COR-L47 (cell line): ENCODE measurements at places on chromosomes 6 and 20.

GRCh38 chr6:33091957-33092356 is 16.2 kb downstream of the HLA-DPB1 start:
- DNase-seq, result no peak

- DNase-seq, result no peak
Measured at GRCh38 chr6:154852687-154853086, 119.5 kb downstream of the SCAF8 start.

- DNase-seq, result no peak
Measured at GRCh38 chr6:134376785-134377184, 58.9 kb upstream of the SGK1 start.

- no peak for DNase-seq
Measured at GRCh38 chr6:1893470-1894130, 283.9 kb downstream of the FOXC1 start.

- no peak for DNase-seq
Measured at GRCh38 chr20:63241272-63241671, 5.6 kb downstream of the BIRC7 start.

GRCh38 chr6:109834595-109835437 is 143.3 kb upstream of the GPR6 start:
- no peak for DNase-seq

DNA sequence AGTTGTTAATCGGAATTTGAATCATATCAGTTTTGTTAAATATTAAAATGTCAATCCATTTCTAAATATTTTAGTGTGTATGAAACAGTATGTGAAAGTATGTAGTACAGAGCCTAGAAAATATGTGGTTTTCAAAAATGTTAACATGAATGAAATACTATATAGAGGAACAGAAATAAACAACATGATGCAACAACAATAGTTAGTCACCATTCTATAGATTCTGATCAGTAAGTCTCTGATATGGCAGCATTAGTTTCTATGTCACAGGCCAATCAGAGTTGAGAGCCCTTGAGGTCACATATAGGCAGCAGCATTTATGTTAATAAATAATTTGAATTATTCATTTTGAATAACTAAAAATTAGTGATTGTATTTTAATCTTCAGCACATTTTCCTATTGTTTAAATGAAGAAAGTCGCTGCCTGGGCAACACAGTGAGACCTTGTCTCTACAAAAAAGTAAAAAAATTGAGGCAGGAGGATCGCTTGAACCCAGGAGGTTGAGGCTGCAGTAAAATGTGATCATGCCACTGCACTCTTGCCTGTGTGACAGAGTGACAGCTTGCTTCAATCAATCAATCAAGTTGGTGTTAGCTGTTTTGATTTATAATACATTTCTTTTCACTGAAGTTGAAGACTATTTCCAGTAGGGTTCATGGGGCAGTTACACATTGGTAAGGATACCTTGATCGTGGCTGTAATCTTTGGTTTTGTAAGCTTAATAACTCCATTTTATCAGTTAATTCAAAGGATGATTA is 11.5 kb upstream of the MAP3K7 start:
- no peak for DNase-seq

GRCh38 chr20:44456611-44457010 is 19.1 kb upstream of the TTPAL start:
- DNase-seq, result no peak

GRCh38 chr20:61859767-61860166 is 205.9 kb downstream of the TAF4 start:
- DNase-seq, result no peak

GRCh38 chr20:57897891-57898290 is 188.1 kb upstream of the PMEPA1 start:
- no peak for DNase-seq

DNA sequence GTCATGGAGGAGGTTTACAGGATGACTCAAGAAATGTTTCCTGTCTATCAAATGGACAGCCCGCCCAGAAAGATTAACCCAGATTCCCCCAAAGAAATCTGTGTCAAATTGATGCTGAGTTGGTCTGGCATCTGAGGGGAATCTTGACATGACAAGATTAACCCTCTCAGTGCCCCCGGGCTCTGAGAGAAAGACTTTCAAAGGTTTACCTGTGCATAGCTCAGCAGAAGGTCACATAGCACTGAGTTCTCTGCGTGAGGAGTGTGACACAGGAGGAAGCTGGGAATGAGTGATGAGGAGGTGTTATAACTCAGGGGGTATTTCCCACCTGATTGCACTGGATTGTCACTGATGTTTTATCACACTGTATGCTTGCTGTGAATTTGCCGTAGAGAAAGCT is 601.2 kb downstream of the DHX35 start:
- no peak for DNase-seq

DNA sequence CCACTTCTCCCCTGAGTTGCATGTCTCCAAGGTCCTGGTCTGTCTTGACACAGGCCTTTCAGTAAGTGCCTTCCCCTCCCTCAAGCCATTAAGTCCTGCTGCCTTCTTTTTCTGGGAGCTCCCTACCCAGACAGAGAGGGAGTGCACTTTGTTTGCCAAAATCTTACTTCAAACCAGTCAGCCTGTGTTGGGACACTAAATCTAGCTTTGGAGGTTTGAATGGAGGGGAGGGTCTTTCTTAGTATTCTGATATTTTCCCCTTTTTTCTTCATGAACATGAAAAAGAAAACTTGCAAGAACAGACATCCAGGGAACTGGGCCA is 170.7 kb upstream of the PMEPA1 start:
- DNase-seq, result no peak

- DNase-seq, result no peak
Measured at GRCh38 chr6:158978757-158979156, 21.2 kb downstream of the RSPH3 start.

GRCh38 chr6:136563386-136564152 is 13.3 kb upstream of the MAP7 start:
- no peak for DNase-seq

GRCh38 chr6:33822575-33823395 is 19.0 kb upstream of the MLN start:
- peak; percentile 86 for DNase-seq

DNA sequence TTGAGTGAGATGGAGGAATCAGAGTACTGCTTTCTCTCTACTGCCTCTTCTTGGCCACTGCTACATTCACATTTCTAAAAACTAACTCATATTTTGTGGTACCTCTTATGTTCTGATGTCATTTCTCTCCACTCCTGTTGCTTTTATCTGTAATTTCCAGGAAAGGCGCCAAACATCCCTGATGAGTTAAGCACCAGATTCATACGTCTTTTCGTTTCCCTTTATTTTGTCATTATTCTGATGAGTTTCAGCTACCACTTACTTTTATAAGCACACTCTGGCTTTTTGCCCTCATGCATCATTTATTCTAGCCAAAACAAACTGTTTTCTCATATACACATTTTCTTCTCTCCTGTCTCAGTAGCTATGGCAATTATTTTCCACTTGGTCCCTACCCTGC is 680.0 kb downstream of the RNF144B start:
- DNase-seq, result no peak

- no peak for DNase-seq
Measured at GRCh38 chr6:2560917-2561698, 189.6 kb downstream of the MYLK4 start.

- no peak for DNase-seq
Measured at GRCh38 chr6:162157167-162157870, 570.2 kb downstream of the PRKN start.

- no peak for DNase-seq
Measured at GRCh38 chr20:60559462-60559861, 601.2 kb downstream of the CDH26 start.

- no peak for DNase-seq
Measured at GRCh38 chr6:42260972-42261371, 43.3 kb upstream of the MRPS10 start.

- no peak for DNase-seq
Measured at GRCh38 chr6:41343641-41344187, 8.3 kb downstream of the NCR2 start.

- DNase-seq, result no peak
Measured at GRCh38 chr20:21523895-21524294, 10.0 kb upstream of the NKX2-2 start.

GRCh38 chr6:46947497-46947896 is 25.8 kb upstream of the ADGRF5 start:
- no peak for DNase-seq

GRCh38 chr20:47691625-47692024 is 93.7 kb downstream of the SULF2 start:
- DNase-seq, result no peak

DNA sequence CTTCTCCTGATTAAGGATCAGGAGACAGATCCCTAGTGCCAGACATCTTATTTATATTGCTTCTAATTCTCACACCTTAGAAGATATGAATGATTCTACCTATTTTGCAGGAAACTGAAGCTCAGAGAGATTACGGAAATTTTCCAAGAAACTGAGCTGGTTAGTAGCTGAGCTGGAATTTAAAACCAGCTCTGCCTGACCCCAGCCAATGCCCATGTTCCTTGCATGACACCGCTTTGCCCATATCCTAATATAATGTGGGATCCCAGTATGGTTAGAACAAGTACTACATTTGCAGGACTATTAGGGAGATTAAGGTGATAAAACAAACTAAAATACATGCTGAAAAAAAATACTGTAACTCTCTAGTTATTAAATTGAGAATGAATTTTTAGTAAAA is 1.9 kb downstream of the TMEM30A start:
- no peak for DNase-seq

GRCh38 chr6:133898263-133898662 is 9.3 kb downstream of the TCF21 start:
- no peak for DNase-seq

DNA sequence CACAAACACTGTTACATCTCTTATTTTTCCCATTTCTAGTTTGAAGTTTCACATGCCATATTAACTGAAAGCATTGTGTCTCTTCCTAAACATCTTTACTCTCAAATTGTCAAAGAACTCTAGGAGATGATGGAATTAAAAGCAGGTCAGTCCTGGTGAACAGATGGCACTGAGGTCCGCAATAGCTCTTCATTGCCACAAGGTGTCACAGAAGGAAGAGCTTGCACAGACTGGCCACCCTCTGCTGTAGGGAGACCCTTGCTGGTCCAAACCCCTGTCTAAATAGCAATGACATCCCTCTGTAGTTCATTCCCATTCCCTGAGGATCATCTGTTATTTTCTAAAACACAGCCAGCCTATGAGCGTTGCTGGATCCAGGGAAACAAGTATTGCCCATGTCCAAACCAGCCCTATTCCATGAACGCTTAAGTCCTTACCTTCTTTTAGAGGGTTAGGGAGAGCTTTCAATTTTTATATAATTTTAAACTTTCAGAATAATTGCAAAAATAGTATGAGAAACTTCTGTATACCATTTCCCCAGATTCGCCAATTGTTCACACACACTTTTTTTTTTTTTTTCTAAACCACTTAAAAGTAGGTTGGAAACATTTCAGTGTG is 10.1 kb upstream of the HDAC2 start:
- DNase-seq, result no peak

GRCh38 chr6:31620586-31621319 is at the start of gene PRRC2A:
PRRC2A (plus strand) TSS chr6:31620715; CDS start chr6:31622790, 2,075 bp downstream.
- DNase-seq, result peak; percentile 82

DNA sequence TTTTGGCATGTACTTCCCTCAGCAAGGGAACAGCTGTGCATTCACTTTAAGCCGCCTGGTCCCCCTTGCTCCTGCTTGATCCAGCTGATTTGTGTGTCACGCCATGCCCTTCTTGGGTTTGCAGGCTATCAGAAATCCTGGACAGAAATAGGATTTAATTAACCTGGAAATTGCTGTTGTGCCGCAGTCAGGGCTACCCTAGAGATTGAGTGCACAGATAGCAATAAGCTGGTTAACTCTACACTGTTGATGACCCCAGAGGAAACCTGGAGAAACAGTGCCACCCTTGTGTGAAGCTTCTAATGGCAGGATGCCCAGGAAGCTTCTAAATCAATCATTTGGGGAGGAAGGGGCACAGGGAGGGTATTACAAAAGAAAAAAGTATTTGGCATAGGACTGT is 199.0 kb downstream of the JARID2 start:
- DNase-seq, result peak; percentile 69

DNA sequence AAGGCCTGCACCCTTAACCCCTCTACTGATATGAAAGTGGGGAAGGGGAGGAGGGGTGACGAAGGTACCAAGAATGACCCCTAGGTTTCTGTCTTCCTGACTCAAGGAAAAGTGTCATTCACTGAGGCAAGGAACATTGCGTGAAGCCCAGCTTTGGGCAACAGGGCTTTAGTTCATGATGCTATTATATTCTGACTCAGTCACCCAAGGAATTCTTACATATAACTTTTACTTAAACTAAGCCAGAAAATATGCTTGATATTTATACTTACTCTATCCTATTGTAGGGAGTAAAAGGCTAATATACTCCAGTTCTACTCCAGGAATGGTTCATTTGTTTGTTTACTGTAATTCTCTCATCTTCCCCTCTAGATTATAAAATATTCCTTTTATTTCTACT is 60.5 kb downstream of the DOP1A start:
- DNase-seq, result no peak

DNA sequence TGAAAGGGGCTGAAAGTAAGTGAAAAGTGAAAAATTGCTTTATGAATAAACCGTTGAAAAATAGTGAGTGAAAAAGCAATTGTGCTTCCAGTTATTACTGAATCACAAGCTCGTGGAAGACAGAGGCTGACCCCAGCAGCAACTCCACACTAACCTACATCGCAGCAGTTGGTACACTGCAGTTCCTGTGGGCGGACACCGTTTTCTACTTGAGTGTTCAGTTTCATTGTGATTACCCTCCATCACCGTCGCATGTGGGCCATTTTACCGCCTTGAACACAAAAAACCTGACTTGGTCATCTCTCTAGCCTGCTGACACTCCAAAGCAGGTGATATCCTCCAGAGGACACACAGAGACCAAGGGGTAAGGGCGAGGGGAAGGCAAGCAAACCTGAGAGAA is 28.4 kb downstream of the PRDM1 start:
- no peak for DNase-seq
